ENCODE measurements at places on chromosomes 5 and 9.

DNA sequence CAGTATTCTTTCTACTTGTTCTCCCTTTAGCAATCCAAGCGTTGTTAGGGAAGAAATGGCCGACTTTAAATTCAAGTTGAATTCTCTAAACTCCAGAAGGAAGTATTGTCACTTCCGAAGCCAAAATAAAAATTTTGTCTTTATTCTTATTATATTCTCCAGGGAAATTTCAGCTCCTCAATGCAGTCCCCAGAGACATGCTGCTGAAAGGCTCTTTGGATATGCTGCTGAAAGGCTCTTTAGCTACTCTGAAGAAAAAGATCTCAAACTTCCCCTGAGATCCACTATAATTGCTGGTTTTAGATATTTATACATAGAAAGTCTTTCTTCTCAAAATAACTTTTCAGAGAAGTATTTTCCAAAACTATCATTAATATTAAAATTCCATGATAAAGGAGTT is 92.3 kb upstream of the PARP8 start:
- no peak for ATAC-seq

DNA sequence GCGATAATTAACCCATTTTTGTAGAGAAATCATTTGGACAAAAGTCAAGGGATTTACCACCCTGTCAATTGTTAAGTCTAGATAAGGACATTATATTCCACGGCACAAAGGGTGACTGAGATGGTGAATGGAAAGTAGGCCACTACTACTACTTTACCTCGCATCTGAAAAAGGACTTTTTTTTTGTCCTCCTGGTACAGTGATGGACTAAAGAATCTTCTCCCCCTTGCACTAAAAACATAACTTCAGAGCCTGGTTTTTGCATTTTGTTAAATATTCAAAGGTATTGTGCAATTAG is 147.5 kb downstream of the EBF1 start:
- ATAC-seq: no peak

DNA sequence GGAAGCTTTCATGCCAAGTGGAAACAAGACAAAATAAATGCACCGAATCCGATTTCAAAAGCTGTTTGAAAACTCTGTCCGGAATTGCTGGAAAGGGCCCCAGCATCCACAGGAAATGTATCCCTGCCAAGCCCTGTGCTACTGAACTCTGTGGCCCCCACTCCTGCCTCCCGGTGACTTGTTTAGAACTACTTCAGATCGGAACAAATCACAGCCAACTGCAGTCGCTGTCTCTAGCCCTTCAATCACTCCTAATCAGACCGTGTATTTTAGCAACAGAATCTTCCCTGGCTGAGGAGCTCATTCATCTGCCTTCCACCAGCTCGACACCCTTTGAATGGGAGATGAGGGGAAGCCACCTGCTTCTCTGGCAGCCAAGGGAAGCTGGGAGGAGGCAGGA is 94.1 kb downstream of the KCNIP1 start:
- ATAC-seq: no peak

DNA sequence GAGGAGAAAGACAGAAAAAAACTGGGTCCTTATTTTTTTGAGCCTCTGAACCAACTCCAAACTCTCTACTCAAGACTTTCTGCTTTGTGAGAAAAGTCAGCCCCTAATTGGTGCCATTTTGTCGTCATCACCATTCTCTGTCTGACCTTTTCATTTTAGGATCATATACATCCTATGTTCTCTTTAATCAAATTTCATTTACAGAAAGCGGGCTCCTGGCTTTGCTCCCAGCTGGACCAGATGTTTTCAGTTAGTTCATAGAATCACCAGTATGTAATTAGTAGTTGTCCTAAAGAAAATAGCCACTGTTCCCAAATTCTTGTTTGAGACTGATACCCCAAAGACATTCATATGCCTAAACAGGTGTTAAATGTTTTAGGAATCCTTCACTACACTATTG is 28.6 kb upstream of the SLCO4C1 start:
- ATAC-seq: no peak

- no peak for ATAC-seq
Measured at GRCh38 chr9:120713257-120714087, 798 bp downstream of the MEGF9 start.

- ATAC-seq: peak; percentile 95
Measured at GRCh38 chr5:169970911-169971765, 9.2 kb downstream of the INSYN2B start.

- no peak for ATAC-seq
Measured at GRCh38 chr9:34211395-34211794, 32.6 kb downstream of the UBAP1 start.

- no peak for ATAC-seq
Measured at GRCh38 chr5:149228618-149229297, 42.9 kb upstream of the AFAP1L1 start.

- ATAC-seq: no peak
Measured at GRCh38 chr5:154254896-154255295, 64.4 kb downstream of the GALNT10 start.

- no peak for ATAC-seq
Measured at GRCh38 chr5:149878371-149878770, 66.2 kb downstream of the PDE6A start.

DNA sequence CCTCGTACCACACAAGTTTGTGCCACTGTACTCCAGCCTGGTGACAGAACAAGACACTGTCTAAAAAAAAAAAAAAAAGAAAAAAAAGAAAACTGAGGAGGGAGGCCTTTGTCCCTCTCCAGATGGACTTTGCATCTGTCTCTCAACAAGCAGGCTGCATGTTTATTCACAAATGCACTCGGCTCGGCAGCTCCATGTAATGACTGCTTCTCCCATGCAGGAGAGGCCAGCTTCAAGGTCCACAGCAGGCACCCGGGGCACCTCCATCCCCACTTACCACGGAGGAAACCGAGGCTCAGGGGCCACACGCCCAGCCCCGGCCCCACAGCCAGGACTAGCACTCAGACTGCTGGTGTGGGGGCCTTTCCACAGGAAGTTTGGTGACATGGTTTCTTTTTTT is 13.1 kb upstream of the NCS1 start:
- ATAC-seq: peak; percentile 62

DNA sequence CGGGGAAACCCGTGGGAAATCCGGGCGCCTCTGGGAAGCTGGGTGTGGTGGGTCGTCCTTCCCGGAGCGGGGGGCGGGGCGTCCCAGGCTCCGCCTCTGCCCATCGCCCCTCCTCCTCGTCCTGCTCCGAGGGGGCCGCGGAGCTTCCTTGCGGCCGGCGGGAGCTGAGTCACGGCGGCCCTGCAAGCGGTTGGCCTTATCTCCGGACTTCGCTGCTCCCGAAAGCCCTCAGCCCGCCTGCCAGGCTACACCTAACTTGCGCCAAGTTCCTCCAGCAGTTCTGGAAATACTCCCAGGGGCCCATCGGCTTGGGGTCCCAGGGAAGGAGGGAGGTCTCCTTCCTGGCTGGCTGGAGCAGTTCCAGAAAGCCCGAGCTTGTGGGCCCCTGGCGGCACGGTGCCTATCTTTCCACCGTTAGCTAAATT is 54.1 kb upstream of the CDKN2AIPNL start:
- ATAC-seq: peak; percentile 62

- no peak for ATAC-seq
Measured at GRCh38 chr5:149935431-149935901, 9.1 kb downstream of the PDE6A start.

DNA sequence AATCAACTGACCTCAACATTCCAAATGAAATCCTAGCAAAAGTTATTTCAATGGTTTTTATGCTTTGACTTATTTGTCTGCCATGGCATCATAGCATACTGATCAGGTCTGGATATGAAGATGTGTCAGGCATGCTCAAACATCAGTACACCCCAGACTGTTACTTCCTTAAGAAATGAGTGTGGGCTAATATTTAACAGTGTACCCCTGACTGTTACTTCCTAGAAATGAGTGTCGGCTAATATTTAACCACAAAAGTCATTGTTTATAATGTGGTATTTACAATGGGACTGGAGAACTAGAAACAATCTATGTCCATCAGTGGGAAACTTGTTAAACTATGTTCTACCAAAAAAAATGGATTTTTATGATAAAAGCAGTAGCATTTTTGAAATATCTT is 38.1 kb upstream of the HNRNPA0 start:
- ATAC-seq: no peak

DNA sequence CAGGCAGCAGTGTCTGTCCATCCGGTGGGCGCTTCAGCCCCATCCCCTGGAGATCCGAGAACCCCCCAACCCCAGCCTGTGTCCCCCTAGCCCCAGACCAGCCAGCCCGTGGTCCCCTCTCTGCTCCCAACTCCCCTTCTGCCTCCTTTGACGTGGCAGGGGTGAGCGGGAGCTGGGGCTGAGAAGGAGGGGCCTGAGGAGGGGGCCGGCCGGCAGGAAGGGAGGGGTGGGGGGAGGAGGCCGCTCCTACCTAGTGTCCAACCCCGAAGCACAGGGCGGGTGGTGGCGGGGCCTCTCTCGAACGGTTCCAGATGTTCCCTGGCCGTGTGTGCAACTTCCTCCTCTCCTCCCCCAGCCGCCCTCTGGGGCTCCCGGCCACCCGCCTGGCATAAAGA is 31.0 kb downstream of the GOLGA2 start:
- ATAC-seq: peak; percentile 80

DNA sequence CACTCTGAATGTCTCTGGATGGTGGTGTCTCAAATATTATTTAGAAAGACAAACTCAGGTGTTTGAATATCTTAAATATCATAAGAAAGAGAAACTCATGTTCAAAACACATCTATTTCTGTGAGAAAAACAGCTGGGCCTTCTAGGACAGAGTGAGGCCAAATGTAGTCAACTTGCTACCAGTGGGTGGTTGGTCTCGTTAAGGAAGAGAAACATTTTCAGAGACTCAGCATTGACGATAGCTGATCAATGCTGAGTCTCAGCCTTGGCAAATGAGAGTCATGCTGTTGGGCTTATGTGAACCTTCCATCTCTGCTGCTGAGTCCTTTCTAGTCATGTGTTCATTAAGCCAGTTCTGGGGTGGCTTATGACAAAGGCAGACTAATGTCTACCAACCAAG is 418.0 kb downstream of the CETN3 start:
- ATAC-seq: no peak
